T-helper 22 cell (primary cell): ENCODE measurements at places on chromosomes 2 and 18.

GRCh38 chr2:17373741-17374140 lies 144.5 kb downstream of the RAD51AP2 start:
- no peak for DNase-seq

- no peak for DNase-seq
Observed at GRCh38 chr2:65638443-65638842, 206.0 kb upstream of the SPRED2 start.

DNA sequence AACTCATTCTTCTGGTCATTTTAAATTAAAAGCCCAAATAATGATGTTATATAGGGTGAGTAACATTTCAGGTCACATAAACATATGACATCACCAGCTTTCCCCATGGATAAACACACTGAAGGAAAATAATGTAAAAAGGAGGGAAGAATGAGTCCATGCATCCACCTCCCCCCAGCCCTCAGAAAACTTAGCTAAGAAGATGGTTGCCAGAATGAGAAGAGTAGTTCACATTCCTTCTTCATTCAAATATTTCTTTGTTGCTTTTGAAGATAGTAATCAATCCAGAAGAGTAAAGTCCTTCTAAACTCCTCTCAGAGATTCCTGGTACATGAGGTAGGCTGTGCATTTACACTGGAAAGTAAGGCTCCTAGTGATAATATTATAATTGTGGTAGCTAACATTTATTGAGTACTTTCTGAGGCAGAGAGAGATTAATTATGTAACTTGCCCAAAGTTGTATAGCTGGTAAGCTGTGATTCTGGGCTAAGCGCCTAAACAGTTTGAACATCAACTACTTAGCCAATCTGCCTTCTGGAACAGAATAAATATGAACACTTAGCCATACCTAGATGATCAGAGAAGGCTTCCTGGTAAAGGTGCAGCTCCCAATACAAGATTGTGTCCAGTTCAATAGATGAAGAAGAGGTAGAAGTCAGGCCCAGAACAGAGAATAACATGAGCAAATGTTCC lies 256.7 kb upstream of the FN1 start:
- DNase-seq, result no peak

DNA sequence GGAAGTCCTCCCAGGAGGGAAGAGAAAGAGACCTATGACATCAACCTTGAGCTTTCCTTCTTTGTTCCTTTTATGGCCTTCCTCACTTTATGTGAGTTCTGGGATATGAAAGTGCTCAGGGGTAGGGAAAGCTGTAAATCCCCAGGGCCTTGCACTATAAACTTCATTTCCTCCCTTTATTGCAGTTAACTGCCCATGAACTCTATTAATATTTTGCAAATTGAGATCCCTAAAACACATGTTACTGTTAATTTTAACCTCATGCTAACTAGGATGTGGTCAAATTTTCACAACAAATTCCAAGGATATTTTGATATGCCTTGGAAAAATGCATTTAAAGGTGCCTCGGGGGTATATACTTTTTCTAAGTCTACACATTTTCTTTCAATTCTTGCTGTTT lies 359.9 kb downstream of the OSR1 start:
- DNase-seq, result no peak

GRCh38 chr2:180033993-180034894 lies 27.1 kb upstream of the CWC22 start:
- DNase-seq, result no peak

DNA sequence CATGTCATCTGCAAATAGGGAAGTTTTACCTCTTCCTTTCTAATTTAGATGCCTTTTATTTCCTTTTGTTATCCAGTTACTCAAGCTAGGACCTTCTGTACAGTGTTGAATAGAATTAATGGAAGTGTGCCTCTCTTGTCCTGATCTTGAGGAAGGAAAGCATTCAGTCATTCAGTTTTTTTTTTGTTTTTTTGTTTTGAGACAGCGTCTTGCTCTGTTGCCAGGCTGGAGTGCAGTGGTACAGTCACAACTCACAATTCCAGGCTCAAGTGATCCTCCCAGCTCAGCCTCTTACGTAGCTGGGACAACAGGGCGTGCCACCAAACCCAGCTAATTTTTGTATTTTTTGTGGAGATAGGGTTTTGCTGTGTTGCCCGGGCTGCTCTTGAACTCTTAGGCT lies 203.9 kb upstream of the ALPP start:
- no peak for DNase-seq

DNA sequence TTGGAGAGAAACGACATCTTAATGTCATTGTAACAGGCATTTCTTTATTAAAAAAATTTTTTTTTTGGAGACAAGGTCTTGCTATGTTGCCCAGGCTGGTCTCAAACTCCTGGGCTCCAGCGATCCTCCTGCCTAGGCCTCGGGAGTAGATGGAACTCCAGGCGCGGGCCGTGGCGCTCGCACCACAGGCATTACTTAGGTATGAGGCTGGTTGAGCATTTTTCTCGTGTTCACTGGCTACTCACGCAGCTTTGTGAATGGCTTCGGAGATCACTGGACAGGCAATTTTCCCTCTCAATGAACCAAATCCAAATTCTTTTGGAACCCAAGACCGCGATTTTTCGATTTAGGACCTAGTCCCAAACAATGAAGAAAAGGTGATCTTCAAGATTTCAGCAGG lies 795 bp upstream of the TCF7L1 start:
- DNase-seq, result no peak
